ENCODE measurements at places on chromosomes 11 and 22.

DNA sequence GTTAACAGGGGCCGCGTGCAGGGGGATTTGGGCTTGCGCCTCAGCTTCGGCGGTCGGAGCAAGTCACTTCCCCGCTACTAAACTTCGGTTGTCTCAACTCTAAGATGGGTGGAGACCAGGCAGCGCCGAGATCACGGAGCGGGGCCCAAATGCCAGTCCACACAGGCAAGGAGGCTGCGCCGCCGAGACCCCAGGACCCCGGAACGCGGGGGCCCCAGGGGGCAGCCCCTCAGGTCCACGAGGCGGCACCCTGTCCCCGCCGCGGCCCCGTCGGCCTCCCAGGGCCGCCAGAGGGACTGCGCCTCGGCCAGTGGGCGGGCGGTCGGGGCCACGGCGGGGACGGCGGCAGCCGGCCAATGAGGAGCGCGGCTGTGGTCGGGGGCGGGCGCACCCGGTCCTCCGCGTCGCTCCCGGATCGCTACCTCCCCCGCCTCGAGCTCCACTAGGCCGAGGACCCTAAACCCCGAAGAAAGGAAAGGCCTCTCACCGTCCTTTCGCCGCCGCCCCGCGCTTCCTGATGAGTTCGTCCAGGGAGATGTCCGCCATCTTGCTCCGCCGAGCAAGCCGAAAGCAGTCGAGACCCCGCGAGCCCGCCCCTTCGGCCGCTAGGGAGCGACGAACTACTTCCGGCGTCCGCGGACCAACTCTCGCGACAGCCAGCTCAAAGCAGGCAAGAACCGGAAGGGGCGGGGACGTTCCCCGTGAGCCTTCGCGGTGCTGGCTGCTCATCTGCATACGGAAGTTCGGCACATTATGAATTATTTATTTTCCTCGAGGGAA is at the start of gene POLDIP3:
POLDIP3 (minus strand) TSS at position 572 of the 780 bp plus-strand sequence; CDS start at position 546, 26 bp downstream.
- DNase-seq, result peak; percentile 100

DNA sequence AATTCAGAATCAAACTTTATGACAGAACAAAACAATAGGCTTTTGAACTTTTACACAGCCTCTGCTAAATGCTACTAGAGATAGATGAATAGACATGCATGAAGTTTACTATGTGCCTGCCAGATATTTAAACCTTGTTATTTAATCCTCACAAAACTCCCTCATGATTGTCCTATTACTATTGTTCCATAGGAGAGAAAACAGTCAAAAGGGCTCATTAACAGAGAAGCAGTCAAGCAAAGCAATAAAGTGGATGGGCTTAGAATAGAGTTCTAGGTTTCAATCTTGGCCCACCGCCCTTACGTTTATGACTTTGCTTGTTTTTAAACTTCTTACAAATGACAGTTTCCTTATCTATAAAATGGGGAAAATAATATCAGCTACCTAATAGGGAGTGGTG is 12.9 kb downstream of the CWC15 start:
- no peak for DNase-seq

DNA sequence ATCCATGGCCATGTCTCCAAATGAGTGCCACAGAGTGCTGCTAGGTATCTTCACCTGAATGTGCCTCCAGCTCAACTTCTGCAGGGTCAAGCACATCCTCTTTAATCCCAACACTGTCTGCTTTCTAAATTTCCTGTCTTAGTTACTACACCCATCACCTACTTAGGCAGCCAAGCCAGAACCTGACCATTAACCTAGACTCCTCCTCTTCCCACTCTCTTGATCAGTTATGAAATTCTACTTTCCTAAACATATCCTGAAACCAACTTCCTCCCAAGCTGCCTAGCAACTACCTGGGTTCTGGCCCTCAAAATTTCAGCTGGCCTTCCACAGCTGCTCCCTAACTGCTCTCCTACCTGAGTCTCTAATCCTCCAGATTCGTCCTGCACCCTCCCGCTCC is 22.7 kb downstream of the CADM1 start:
- no peak for DNase-seq

- peak; percentile 31 for DNase-seq
Measured at GRCh38 chr22:46057246-46058090, 80.5 kb upstream of the WNT7B start.

DNA sequence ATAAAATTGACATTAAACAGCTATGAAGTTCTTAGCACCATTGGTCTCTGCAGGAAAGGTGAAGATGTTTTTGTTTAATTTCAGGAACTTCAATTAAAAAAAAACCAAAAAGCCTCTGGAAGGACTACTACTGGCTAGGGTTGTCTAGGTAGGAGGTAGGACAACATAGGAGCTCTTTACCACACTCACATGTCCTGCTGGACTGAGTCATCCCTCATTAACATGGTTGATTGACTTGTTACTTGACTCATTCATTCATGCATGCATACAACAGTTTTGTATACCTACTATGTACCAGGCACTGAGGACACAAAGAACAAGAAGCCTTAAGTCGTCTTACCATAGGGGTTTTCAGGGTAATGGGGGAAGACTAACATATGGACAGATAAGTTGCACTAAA is 216.9 kb upstream of the ARHGAP20 start:
- DNase-seq, result no peak

- DNase-seq, result peak; percentile 51
Measured at GRCh38 chr11:85718991-85719807, 33.2 kb upstream of the CCDC89 start.

- peak; percentile 51 for DNase-seq
Measured at GRCh38 chr11:11498195-11498594, 123.6 kb downstream of the GALNT18 start.

DNA sequence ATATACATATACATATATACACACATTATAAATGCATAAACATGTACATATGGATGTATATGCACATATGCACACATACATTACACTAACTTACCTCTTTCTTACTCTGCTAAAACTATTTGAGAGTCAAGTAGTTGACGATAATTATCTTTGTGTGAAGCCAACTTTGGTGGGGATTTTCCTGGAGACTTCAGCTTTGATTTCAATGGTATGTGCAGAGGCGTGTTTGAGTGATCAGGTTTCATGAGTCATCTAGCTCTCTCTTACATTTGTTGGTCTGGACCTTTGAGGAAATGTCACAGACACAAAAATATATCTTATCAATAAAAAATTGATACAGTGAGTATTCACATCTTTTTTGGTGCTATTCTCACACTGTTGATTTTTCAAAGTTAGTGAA is 769.1 kb upstream of the LUZP2 start:
- DNase-seq, result no peak

- DNase-seq, result peak; percentile 2
Measured at GRCh38 chr11:117828611-117829368, 4.2 kb upstream of the FXYD2 start.

DNA sequence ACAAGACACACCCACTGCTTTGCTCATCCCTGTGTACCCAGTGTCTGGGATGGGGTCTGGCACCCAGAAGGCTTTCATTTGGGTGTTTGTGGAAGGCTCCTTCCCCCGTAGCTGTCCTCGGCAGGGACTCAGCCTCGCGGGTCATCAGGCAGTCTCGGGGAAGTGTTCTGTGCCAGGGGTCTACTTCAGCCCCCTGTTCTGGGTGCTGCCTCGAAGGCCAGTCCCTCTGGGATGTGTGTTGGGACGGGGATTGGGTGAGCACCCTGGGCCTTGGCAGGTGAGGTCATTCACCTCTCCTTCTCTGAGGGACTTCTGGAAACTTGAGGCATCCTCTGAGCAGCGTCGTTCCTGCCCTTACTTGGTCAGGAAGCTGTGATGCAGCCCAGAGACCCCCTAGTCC is 65.5 kb downstream of the RPUSD4 start:
- no peak for DNase-seq

DNA sequence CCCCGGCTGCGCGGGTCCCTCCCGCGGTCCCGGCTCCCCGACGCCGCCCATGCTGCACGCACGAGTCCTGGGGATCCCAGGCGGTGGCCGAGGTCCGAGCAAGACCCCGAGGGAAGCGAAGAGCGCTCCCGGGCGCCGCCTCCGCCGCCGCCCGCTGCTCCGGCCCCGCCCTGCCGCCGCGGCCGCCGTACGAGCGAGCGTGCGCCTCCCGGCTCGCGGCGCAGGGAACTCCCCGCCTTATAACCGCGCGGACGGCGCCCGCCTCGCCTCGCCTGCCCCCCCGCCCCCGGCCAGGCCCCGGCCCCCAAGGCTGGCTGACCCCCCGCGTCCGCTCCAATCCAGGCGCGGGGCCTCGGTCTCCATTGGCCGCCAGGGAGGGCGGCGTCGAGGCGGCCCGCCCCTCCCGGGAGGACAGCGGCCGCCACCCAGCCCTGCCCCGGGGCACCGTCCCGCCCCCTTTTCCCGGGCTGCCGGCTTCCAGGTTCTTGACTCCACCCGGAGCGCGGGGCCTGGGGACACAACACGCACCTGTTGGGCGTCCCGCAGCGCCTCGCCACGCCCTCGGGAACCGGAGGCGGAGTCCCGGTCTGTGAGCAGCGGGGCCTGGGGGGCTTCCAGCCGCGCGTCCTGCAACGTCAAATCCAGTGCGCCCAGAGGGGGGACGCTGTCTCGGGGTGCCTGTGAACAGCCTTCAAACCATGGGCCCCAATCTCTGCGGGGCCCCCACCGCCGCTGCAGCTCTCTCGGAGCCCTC is at the start of gene FADS3:
FADS3 (minus strand) TSS at position 215 of the 754 bp plus-strand sequence; CDS start at position 51, 164 bp downstream.
- peak; percentile 77 for DNase-seq

DNA sequence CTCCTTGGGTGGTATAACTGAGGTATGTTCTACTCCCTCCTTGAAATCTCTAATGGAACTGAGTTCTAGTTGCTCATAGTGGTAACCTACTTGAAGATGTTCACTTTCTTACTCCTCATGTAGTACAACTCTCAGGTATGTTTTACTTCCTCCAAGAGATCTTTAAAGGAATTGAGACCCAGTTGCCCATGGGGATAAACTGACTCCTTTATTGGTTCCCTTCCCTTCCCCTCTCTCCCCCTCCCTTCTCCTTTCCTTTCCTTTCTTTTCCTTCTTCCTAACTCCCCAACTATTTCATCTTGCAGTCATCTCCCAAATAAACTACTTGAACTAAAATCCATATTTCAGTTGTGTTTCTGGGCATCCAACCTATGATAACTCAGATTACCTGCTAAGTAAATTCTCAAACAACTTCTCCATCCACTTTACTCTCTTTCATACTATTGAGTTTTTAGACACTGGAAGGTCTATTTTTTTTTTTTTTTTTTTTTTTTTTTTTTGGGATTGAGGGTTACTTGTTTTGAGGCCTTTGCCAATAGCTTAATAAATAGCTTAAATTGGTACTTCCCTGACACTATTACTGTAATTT is 7.9 kb upstream of the TRIM68 start:
- no peak for DNase-seq

- DNase-seq, result no peak
Measured at GRCh38 chr22:19330865-19331418, 39.4 kb upstream of the CLTCL1 start.

DNA sequence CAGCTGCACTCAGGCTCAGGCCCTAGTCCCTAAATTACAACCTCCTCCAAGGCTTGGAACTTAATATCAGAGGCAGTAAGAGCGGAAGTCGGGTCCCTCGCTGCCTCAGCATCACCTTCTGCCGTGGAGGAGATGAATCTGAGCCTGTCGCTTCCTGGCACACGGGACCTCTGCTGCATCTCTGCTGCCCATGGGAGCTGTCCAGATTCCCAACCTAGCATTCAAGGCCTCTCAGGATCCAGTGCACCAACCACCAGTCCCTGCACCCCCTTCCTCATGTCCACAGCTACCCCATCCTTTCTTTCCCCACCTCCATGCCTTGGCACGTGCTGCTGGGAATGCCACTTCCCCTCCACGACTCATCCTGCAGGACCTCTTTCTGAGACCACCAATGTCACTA is 2.5 kb upstream of the PTGDR2 start:
- no peak for DNase-seq

DNA sequence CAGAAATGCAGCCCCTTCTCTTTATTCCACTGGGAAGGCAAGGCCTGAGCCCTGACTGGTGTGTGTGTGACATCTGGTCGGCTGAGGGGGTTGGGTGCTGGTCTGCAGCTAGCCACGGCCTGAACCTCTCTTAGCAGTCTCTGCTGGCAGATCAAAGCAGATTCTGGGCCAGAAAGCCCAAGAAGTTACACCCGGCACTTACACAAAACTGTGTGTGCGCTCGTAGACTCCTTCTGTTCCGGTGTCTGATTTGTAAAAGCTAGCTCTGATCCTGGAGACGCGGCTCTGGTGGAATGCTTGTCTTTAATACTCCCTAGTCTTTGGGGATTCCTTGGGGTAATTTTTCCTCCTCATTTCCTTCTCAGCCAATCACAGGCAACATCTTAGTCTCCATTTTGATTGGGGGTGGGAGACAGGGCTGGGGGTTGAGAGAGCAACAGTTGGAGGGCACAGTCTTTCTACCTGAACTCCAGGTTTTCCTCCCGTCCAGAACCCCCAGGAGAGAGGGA is 5.5 kb downstream of the PKNOX2 start:
- no peak for DNase-seq

DNA sequence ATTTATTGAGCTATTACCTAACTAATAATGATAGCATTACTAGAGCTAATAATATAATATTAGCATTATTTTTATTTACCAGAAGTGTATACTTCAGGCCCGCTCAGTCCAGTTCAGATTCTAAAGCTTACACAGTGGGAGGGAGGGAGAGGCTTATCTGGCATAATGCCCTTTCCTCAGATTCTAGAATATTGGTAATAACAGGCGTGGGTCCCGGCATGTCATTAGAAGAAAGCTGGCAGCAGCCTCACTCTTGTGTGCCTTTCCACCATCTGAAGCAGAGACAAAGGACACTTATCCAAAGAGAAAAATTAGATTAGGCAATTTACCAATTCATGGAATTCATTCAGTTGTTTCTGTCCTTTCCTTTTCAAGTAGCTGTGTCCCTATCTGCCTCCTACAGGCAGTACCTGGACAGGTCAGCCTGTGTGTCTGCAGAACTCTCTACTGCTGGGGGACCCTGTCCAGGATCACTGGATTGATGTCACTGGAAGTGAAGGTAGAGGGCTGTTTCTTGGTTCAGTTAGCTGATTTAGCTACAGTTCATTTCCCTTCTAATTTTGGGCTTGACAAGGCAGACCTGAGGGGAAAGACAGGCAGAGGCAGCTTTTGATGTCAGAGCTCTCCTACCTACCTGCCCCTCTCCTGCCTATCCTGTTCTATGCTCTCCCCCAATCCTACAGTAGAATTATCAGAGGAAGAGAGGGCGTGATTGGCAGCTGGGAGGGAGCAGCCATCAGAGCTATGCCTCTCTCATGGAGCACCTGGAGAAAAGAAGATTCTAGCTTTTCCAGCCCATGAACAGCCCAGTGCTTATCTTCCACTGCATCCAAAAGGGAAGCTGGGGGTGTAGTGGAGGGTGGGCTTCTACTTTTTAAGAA is 20.3 kb upstream of the CCDC90B start:
- DNase-seq, result peak; percentile 49

DNA sequence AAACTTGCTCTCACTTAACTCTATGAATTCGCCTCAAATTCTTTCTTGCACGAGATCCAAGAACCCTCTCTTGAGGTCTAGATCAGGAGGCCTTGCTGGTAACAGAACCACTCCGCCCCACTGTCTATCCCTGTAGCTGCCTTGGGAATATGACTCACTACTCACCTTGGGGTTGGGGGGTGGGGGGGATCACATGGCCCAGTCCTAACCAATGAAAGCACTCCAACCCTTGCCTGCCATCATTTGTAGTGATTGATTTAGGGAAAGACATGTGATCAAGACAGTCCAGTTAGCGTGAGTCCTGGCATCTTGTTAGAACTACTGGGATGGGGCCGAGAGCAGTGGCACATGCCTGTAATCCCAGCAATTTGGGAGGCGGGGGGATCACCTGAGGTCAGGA is 4.8 kb upstream of the MRTFA start:
- no peak for DNase-seq

- DNase-seq, result no peak
Measured at GRCh38 chr11:422249-422656, 7.5 kb upstream of the SIGIRR start.

All from head of caudate nucleus (tissue), 42 donors.